RPMI7951 (cell line): ENCODE measurements at places on chromosomes 3 and 15. TPM values are rescaled to one million over a fixed set of nuclear protein-coding genes. Genes with fewer than 3 reads are reported as not detected.
A peak's percentile ranks its signal among the peaks of the same experiment; 100 is the strongest.

GRCh38 chr3:17806201-17806600 is 63.8 kb upstream of the TBC1D5 start:
- DNase-seq, result no peak

- DNase-seq, result no peak
Measured at GRCh38 chr3:78277801-78278200, 1237.9 kb downstream of the ROBO2 start.

Gene CDCP1
- total RNA-seq, result 75.6 and 78.0 TPM in 2 replicates

Gene SLC7A14
- total RNA-seq, result 0.12 TPM in 1 of 2 replicates, not detected in the other

Gene PLSCR5
- total RNA-seq, result not detected in 2 replicates

Gene DUOX2
- total RNA-seq, result not detected in 2 replicates

DNA sequence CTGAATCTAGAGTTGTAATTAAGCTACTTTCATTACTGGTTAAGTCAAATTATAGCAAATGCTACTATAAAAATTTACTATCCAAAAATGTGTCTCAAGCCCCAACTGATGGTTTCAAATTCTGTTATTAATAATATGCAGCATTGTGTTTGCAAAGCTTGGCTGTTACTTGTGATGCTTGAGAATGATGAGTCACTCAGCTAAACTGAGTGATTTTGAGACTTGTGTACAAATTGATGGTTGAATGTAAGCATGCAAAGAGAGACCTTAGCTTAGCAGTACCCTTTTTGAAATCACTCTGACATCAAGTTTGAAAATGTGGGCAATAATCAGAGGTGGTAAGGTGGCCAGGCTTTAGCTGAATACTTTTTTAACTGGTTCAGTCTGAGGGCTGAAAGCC is 27.6 kb downstream of the OPA1 start:
- DNase-seq, result peak; percentile 4

GRCh38 chr3:88180398-88180999 is 30.7 kb downstream of the C3orf38 start:
- DNase-seq, result peak; percentile 51

GRCh38 chr15:86203462-86203861 is 123.8 kb downstream of the AGBL1 start:
- no peak for DNase-seq

Gene NEK10
- 1.2 and 1.4 TPM in 2 replicates for total RNA-seq

Gene RPUSD2
- 12.2 and 13.2 TPM in 2 replicates for total RNA-seq
